ENCODE measurements at places on chromosomes 2 and 18. TPM values are rescaled to one million over a fixed set of nuclear protein-coding genes. Genes with fewer than 3 reads are reported as not detected.

Gene SH3YL1
- 19.2 TPM for total RNA-seq

- DNase-seq: no peak
- H3K27ac ChIP-seq: no peak overlapping the region
- H3K27me3 ChIP-seq: no peaks in the 10 kb centered on the region
- no peak overlapping the region for H3K4me3 ChIP-seq
- H3K4me1 ChIP-seq: no peaks in the 10 kb centered on the region
These were observed 101.3 kb downstream of the OSBPL1A start for GRCh38 chr18:24296276-24296675.

- no peak overlapping the region for H3K4me3 ChIP-seq
- DNase-seq: peak; percentile 37
- H3K4me1 ChIP-seq: no peaks in the 10 kb centered on the region
- H3K27ac ChIP-seq: no peak overlapping the region
- no peaks in the 10 kb centered on the region for H3K36me3 ChIP-seq
These were observed 187.6 kb downstream of the PTPRM start for GRCh38 chr18:7754725-7755181.

Gene PAX3
- not detected for total RNA-seq

- H3K36me3 ChIP-seq: no peaks in the 10 kb centered on the region
- H3K4me3 ChIP-seq: no peak overlapping the region
- H3K27ac ChIP-seq: no peak overlapping the region
- no peaks in the 10 kb centered on the region for H3K27me3 ChIP-seq
- DNase-seq: no peak
- no peaks in the 10 kb centered on the region for H3K4me1 ChIP-seq
These were observed 117.8 kb upstream of the LGALSL start for GRCh38 chr2:64336171-64336570.

DNA sequence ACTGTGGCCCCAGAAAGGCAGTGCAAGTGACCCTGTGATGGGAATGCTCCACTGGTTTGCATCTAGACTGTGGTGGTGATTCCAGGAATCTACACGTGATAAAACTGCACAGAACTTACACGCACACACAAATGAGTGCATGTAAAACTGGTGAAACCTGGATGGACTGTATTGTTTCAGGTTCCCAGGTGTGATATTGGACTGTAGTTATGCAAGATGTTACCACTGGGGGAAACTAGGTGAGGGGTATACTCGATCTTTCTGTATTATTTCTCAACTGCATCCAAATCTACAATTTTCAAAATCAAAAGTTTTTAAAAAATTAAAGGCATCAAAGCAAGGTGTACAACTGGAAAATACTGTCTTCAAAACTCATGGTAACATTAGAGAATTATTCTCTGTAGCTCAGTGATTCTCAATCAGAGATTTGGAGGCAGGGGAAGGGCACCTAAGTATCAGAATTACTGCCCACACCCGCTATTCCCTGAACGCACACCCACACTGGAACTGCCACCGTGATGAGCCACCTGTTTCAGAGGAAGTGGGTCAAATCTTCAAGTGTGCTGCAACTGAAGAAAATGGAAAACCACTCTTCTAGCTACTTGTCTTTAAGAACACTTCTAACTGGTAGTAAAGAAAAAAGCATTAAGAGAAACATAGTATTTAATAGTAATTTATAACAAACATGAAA, 26.7 kb downstream of the PTPN2 start:
- no peak overlapping the region for H3K27ac ChIP-seq
- no peaks in the 10 kb centered on the region for H3K27me3 ChIP-seq
- no peak overlapping the region for H3K4me3 ChIP-seq
- peaks cover under 1% of the 10 kb centered on the region for H3K4me1 ChIP-seq
- no peak for DNase-seq

Gene SERPINB12
- total RNA-seq: not detected

DNA sequence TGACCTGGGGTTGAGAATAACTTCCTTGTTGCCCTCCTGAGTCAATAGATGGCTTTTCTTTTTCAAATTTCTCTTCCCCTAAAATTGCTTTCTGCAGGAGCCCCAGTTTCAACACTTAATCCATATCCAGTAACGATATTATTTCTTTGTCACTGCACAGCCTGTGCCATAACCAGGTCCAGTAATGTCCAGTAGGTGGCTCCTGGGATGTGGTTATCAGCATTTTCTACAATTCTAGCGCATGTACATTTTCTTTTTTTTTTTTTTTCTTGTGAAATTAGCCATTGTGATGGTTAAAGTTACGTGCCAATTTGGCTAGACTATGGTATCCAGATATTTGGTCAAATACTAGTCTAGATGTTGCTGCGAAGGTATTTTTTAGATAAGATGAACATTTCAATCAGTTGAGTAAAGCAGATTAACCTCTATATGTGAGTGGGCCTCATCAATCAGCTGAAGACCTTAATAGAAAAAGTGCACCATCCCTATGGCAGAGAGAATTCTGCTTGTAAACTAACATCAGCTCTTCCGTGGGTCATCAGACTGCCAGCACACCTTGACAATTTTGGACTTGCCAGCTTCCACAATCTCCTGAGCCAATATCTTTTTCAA, 72.9 kb upstream of the SCG2 start:
- H3K4me1 ChIP-seq: no peaks in the 10 kb centered on the region
- H3K4me3 ChIP-seq: no peak overlapping the region
- DNase-seq: no peak
- H3K36me3 ChIP-seq: no peaks in the 10 kb centered on the region
- no peak overlapping the region for H3K27ac ChIP-seq

Gene SMYD1
- not detected for total RNA-seq

- no peaks in the 10 kb centered on the region for H3K36me3 ChIP-seq
- no peaks in the 10 kb centered on the region for H3K4me1 ChIP-seq
- no peak overlapping the region for H3K27ac ChIP-seq
These were observed 213.3 kb downstream of the TCF4 start for GRCh38 chr18:55374741-55375140.

DNA sequence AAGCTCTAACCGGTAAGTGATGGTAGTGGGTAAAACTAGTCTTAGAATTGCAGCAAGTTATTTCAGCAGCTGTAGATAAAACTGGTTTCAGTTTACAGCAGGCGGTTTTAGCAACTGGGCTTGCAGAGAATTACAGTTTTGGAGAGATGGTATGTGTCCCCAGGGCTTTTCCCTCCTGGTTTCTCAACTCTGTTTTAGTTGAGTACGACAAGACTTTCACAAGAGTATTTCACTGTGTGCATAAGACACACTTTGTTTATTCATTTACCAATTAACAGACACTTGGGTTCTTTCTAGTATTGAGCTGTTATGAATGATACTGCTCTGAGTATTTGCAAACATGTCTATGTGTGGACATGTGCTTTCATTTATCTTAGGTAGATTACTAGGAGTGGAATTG, 65.6 kb upstream of the RFX8 start:
- no peak overlapping the region for H3K4me3 ChIP-seq
- no peak for DNase-seq
- no peaks in the 10 kb centered on the region for H3K4me1 ChIP-seq
- H3K27me3 ChIP-seq: no peaks in the 10 kb centered on the region

DNA sequence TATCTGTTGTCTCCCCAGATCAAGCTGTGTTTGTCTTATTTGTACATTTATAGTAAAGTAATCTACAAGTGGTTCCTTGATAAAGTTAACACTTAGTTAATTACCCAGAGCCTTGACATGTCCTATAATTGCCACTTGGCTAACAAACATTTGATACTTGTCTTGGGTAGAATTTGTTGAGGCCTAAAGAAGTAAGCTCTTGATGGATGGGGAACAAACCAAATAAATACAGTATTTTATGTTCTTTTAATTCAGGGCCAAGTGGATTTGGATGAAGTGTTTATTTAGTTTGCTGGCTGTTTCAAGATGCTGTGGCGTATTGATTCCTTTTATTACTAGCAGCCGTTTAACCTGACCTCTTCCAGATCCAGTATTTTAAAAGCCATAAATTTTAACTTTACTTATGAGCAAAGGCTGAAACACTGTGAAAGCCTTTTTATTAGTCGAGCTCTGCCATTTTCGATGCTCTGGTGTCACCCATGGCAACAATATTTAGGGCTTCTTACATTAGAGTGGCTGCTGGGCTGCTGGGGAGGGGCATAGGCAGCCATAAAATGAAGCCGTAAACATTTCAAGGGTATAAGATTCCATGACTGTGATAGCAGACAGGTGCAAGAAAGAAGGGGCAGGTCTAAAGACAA, 401.6 kb upstream of the NRP2 start:
- no peaks in the 10 kb centered on the region for H3K36me3 ChIP-seq
- H3K4me3 ChIP-seq: no peak overlapping the region
- no peak for DNase-seq
- H3K27me3 ChIP-seq: no peaks in the 10 kb centered on the region

DNA sequence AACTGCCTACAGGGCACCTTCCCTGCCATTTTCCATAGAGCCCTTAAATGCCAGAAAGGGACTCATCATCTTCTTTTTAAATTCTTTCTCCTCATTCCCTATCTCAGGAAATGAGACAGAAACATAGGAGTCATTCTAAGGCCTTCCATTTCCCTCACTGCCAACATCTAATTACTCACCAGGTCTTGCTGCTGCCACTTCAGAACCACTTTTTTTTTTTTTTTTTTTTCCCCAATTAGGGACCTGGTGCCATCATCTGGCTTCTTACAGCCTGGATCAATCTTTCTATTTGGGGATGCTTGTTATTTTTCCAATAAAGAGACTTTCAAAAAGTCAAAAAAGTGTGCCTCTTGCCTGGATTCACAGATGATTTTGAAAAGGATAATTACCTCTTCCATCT, 373.4 kb downstream of the LPIN1 start:
- H3K4me1 ChIP-seq: no peaks in the 10 kb centered on the region
- no peak overlapping the region for H3K27ac ChIP-seq
- H3K4me3 ChIP-seq: no peak overlapping the region
- no peaks in the 10 kb centered on the region for H3K27me3 ChIP-seq
- no peaks in the 10 kb centered on the region for H3K36me3 ChIP-seq

DNA sequence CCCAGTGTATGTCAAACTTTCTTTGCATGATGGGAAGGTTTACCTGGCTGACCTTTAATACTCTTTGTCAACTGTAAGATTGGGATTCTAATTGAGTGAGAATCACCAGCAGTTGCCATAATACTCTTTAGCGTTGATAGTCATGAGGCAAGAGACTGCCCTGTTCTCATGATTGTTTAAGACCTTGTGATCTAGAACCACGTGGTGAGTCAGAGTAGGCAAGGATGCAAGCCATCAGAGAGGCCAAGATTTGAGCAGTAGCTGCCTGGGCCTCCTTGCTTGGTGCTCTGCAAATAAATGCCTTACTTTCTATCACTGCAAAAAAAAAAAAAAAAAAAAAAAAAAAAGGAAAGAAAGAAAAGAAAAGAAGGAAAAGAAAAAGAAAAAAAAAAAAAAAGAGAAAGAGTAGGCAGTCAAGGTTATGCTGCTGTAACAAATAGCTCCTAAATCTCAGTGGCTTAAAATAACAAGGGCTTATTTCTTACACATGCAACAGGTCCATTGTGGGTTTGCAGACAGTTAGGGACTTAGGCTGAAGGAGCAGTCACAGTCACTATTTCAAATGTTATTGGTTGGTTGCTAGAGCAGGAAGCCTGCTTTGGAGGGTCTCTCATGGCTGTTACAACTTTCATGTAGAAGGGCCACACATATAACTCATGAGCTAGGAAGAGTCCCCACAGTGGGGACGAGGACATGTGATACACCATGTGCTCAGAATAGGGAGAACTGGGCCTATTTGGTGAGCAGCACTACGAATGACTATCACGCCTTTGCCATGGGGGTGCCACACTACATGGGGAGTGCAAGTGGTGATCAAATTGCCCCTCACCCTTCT, 21.7 kb downstream of the IL1R2 start:
- no peak for DNase-seq
- no peaks in the 10 kb centered on the region for H3K27me3 ChIP-seq
- no peaks in the 10 kb centered on the region for H3K36me3 ChIP-seq

GRCh38 chr18:1676387-1676786, 771.7 kb downstream of the ADCYAP1 start:
- no peaks in the 10 kb centered on the region for H3K36me3 ChIP-seq
- H3K27ac ChIP-seq: no peak overlapping the region
- H3K4me3 ChIP-seq: no peak overlapping the region
- no peaks in the 10 kb centered on the region for H3K4me1 ChIP-seq

GRCh38 chr2:62923242-62923641, 127.4 kb upstream of the OTX1 start:
- no peaks in the 10 kb centered on the region for H3K4me1 ChIP-seq
- H3K27ac ChIP-seq: no peak overlapping the region
- no peak overlapping the region for H3K4me3 ChIP-seq
- peaks cover 15% of the 10 kb centered on the region for H3K36me3 ChIP-seq
- no peak for DNase-seq
